Stimulated activated naive CD8-positive, alpha-beta T cell treated with anti-CD3 and anti-CD28 coated beads, Interleukin-15, amount 100 ng/mL, for 72 hours (primary cell): ENCODE measurements at places on chromosomes 6 and 20.

DNA sequence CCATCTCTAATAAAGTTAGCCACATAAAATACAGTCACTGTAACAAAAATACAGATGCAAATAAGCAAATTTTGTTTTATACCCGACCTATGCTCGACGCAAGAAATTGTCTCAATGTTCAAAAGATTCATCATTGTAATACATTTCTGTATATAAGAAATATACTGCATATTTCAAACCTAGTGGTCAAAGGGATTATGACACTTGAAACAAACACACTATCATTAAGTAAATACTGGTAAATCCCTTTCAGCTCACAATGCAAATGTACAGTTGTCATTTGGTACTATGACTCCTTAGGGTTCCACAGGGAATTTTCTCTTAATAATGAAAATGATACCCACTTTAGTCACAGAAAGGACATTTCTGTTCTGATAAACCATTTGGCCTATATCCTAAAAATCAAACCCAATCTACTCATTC is 2.2 kb downstream of the HIVEP2 start:
- DNase-seq = no peak

- DNase-seq = no peak
Measured at GRCh38 chr6:169935861-169936260, 184.4 kb downstream of the ERMARD start.

DNA sequence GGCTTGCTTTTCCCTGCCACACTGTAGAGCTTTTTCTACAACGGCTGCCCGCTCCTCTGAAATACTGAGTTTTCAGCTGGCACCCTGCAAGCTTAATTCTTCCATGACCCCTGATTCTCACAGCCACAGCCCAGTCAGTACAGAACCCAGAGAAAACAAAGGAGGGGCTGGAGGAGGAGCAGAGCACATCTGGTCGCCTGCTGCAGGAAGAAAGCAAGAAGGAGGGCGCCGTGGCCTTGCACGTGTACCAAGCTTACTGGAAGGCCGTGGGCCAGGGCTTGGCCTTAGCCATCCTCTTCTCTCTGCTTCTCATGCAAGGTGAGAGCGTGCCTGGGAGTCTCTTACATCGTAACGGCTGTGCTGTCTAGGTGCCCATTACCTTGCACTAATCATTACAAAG is 11.3 kb downstream of the DLK2 start:
- no peak for DNase-seq

DNA sequence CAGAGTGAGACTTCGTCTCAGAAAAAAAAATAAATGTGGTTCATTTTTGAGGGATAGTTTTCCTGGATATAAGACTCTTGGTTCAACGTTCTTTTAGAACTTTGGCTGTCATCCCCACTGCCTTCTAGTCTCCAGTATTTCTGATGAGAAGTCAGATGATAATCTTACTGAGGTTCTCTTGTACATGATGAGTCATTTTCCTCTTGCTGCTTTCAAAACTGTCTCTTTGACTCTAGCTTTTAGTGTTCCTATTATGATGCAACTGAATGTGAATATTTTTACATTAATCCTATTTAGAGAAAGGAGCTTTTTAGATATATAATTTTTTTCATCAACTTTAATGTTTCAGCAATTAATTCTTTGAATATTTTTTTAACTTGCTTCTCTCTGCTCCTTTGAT is 46.0 kb upstream of the OR14J1 start:
- DNase-seq = no peak

- DNase-seq = no peak
Measured at GRCh38 chr6:39366931-39367618, 44.6 kb upstream of the KCNK16 start.

GRCh38 chr20:23583526-23583925 is 15.2 kb upstream of the CST9L start:
- no peak for DNase-seq

GRCh38 chr20:58308680-58309527 is 611 bp upstream of the RAB22A start:
- peak; percentile 77 for DNase-seq

DNA sequence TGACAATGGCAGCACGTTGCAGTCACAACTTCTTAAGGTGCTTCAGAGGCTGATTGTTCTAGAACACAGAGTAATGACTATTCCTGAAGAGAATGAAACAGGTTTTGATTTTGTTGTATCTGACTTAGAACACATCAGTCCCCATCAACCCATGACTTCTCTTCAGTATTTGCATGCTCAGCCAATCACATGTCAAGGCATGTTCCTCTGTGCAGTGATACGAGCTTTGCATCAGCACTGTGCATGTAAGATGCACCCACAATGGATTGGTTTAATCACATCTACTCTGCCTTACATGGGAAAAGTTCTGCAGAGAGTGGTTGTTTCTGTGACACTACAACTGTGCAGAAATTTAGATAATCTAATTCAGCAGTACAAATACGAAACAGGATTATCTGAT is 54.3 kb downstream of the PGM3 start:
- no peak for DNase-seq

- no peak for DNase-seq
Measured at GRCh38 chr6:82963191-82963925, 102.3 kb downstream of the UBE3D start.

GRCh38 chr6:106630366-106630765 is 988 bp downstream of the QRSL1 start:
- DNase-seq = no peak

DNA sequence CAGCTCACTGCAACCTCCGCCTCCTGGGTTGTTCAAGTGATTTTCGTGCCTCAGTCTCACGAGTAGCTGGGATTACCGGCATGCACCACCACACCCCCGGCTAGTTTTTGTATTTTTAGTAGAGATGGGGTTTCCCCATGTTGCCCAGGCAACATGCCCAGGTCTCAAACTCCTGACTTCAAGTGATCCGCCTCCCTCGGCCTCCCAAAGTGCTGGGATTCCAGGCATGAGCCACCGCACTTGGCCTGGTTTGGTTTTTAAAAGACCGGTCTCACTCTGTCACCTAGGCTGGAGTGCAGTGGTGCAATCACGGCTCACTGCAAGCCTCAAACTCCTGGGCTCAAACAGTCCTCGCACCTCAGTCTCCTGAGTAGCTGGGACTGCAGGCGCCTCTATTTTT is 40.1 kb downstream of the VSTM2L start:
- DNase-seq = no peak

DNA sequence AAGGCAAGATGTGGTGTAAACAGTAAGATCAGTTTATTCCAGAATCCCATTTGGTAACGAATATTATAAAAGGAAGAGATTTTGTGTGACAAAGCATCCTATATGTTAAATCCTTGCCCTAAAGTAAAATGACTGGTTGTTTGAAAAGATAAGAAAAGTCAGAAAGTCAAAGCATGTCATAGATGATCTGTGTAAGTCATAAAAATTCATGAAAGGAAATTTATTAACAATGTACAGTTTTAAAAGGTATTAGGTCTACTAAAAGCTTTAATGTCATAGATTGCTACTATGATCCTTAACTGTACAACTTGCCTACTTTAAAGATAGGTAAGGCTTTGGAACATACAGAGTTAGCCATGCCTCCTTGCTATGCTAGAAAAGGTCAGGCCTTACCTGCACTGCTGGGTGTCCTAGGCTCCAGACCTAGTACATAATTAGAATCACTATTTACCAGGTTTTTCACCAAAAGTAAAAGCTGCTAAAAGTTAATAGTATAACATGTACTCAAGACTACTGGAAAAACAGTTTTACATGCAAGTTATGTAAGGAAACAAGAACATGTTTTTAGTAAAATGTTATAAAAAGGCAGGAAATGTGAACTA is 1090.1 kb upstream of the ADGRB3 start:
- DNase-seq = no peak

DNA sequence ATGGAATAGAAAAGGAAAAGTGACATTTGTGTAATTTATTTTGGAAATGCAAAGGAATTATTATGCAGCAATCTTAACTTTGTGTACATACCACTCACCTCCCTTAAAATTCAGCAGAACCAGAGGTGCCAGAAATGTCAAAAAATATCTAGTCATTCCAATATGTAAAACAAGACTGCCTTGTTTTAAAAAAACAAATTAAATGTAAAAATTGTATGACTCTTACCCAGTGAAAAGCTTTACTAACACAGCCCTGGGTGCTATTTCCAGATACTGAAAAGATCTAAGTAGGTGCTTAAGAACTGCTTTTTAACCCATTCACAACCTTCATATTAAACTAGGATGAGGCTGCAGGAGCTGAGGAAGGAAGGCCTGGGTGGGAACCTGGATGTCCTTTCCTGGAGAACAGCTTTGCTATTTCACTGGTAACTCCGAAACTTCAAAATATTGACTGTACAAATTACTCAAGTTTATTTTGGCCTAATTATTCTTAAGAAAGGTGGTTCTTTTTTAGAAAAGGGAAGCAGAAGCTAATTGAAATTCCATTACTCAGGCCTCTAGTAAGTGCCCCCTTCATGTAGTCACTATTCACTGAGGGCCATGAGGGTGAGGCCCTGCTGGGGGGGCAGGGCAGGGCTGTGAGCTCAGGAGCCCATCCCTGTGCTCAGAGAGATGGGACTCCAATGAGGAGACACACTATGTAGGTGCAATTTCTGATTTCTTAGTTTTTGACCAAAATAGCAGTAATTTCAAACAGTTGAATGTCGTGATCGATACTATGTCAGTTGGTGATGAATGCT is 139.6 kb downstream of the MAP3K4 start:
- no peak for DNase-seq

DNA sequence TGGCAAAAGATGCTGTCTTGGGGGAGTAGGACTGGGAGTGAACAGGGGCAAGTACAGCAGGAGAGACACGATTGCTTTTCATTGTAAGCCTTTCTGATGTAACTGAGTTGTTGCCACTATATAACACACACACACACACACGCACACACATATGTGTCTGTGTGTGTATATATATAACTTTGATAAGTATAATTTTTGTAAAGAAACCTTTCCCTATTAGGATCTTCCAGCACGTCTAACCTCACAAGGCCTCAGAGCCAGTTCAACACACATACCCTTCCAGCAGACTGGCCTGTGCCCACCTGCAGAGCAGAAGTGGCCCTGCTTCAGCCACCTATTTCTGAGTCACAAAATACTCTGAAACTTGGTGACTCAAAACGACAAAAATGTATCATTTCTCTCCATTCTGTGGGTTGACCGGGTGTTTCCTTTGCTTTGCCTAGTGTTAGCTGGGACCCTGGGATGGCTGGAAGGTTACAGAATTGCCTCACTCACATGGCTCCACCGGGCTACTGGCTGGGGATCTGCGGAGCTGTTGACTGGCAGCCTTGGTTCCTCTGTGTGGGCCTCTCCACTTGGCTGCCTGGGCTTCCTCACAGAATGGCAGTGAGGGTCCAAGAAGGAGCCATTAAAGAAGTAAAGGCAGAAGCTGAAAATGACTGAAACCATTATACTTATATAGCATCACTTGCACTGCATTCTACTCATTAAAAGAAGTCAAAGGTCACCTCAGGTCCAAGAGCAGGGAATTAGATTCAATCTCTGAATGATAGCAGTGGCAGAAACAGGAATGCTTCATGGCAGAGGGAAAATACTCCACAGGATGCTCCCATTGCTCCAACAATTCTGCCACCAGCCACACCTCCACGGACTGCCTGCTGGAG is 126.4 kb downstream of the BANF2 start:
- peak; percentile 35 for DNase-seq

DNA sequence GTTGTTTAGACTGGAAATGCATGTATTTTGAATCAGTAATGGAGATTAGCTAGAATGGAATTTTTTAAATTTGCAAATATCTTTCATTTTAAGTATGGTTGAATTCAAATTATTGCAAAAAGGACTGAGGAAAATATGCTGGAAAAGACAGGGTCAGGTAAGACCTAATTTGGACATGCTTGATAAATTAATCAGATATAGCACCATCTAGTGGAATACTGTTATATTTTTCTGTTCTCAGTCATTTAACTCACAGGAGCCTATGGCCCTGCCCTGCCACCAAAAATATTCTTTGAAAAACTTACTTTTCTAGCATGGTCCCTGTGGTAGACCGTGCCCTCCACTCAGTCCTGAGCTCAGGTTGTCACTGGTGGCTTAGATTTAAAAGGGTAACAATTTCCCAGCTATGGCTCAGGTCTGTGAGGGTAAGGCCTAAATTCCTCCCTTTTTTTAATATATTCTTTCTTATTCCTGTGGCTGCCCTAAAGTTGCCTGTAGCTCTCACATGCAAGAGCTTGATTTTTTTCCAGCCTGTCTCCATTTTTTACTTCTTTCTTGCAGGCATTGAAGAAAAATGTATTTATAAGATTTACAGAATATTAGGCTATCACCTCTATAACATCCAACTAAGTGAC is 25.3 kb upstream of the KIAA1586 start:
- no peak for DNase-seq

DNA sequence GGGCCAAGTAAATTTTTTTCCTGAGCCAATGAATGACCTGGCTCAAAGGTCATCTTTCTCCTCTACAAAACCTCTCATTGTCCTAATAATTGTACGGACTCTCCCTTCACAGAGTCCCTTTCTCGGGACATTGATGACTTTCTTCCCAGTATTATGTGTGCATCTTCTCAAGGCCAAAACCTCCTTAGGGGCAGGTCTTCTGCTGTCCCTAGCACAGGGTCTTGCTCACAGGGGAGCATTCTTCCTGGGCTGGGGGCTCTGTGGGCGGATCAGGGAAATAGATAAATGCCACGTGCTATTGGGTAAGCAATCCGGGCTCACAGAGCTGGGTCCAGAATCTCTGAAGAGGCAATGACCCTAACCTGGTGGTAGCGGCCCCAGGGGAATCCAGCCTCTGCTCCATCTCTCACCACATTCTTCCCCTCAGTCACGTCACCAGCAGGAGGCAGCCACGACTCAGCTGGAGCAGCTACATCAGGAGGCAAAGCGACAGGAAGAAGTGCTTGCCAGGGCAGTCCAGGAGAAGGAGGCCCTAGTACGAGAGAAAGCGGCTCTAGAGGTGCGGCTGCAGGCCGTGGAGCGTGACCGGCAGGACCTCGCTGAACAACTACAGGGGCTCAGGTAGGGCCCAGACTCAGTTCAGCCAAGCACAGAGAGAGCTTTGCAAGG is 23.5 kb downstream of the CEP250 start:
- no peak for DNase-seq

DNA sequence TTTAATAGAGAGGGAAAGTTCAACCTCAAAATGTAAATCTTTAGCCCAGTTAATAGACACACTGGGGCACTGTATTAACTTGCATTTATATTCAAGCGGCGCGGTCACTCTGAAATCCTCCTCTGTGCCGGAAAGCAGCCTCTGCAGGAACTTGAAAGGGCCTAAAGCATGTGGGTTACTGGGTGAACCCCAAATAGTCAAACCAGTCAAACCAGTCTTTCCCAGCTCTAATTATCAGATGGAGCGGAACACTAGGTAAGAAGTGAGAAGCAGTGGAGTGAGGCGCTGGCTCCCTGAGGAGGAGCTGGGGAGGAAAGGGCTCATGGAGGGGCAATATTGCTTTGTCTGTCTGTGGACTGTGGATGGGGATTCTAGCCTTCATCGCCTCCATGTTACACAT is 531.3 kb downstream of the QKI start:
- no peak for DNase-seq

GRCh38 chr6:22350109-22350508 is 53.3 kb upstream of the PRL start:
- DNase-seq = no peak

GRCh38 chr6:13425943-13426931 is 61.2 kb downstream of the GFOD1 start:
- no peak for DNase-seq
